ENCODE measurements at places on chromosomes 5 and 9.

DNA sequence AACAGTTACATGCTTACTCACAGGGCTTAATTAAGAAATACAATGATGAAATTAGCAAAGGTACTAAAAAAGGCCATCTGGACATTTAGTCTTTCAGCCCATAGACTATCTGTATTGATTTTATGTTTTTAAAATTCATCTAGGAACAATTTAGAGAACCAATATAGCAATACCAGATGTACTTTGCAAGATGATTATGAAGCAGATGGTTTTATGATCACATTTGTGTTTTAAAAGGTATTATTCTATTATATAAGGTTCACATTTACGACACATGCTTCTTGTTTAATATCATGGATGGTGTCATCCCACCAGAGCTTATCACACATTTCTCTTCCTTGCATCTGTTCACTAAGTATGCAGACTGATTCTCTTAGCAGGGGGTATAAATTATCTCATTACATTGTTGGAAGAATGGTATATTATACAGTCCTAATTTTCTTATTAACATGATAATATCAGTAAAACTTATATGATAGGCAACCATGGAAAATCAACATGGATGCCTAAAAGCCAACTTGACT is 21.1 kb upstream of the SRFBP1 start:
- no peak for DNase-seq

DNA sequence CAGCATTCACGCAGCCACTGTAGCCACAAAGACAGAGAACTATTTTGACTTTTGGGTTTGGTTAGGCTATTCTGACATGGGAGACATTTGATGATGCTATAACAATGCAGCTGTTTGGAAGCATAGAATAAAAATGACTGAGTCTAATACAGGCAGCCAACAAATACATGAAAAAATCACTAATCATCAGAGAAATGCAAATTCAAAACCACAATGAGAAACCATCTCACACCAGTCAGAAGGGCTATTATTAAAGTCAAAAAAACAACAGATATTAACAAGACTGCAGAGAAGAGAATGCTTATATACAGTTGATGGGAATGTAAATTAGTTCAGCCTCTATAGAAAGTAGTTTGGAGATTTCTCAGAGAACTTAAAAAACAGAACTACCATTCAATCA is 107.1 kb upstream of the POC5 start:
- no peak for DNase-seq

- no peak for DNase-seq
These were observed 1.0 kb downstream of the LRRC8A start for GRCh38 chr9:128882677-128883603.

- DNase-seq, result no peak
These were observed 173.7 kb upstream of the SPEF2 start for GRCh38 chr5:35443803-35444595.

DNA sequence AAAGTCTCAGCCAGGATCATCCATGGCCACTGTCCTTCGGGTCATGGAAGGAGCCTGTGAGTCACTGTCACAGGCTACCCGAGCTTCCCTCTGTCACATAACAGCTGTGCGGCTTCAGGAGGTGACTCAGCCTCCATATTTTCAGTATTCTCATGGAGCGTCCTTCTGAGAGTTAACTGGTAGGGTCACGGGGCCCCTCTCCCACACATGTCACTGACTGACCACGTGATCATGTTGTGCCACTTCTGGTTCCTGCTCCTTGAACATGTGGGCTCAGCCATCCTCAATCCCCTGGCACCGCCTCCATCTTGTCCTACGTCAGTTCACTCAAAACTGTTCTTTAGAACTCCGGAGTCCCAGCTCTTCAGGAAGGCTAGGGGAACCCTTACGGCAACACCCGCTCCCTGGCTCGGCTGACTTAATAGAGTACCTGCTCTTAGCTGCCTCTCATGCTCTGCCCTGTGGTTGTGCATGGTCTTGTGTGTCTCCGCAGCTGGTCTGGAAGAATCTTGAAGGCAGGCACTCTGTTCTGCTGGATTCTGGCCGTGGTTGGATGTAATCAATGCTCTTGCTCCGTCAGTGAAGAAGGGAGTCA is 182.8 kb downstream of the ICE1 start:
- DNase-seq, result no peak

- DNase-seq, result no peak
These were observed 29.7 kb downstream of the ZNF462 start for GRCh38 chr9:106892632-106893031.

DNA sequence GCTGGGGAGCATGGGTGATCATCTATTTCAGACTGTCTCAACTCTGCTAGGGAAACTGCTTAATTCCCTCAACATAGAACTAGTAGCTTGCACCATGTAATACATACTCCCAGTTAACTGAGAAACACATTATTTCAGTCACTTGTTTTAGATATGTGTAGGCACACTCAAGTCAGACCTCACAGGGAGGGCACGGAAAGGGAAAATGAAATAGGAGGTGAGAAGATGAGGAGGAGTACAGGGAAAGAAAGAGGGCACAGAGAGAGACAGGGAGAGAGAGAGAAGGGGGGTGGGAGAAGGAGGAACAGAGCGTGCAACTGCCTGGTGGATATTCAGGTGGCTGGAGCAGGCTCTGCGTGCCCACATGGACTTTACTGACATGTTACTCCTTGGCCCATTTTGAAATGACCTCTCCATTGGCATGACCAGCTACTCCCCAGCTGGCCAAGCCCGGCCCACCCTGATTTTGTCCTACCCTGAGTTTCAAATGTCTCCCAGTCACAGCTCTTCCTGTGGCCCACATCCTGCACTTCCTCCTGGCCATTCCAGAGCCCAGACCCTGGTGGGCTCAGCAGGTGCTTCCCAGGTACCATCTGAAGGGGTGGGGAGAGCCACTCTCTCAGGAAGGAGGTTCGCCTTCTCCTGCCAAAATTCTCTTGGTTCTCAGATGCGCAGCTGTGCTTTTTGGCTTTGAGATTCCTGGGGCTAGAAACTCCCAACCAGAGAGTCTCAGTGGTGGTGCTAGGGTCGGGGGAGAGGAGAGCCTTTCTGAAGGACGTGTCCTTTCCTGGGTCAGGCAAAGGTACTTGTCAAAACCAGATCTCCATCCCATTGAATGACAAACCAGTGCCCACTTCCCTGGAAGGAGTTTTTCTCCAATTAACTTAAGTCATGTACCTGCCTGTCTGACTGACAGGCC is 229.4 kb downstream of the FSTL4 start:
- DNase-seq, result no peak

Data from stimulated activated CD8-positive, alpha-beta memory T cell treated with anti-CD3 and anti-CD28 coated beads, Interleukin-4, amount 100 ng/mL, for 1 hour (primary cell).